ENCODE measurements at places on chromosomes 13 and 19.

- no peak for DNase-seq
These were observed 36.0 kb upstream of the LAMP1 start for GRCh38 chr13:113260996-113261395.

- DNase-seq = no peak
These were observed 340.9 kb downstream of the LIG4 start for GRCh38 chr13:107874456-107874855.

DNA sequence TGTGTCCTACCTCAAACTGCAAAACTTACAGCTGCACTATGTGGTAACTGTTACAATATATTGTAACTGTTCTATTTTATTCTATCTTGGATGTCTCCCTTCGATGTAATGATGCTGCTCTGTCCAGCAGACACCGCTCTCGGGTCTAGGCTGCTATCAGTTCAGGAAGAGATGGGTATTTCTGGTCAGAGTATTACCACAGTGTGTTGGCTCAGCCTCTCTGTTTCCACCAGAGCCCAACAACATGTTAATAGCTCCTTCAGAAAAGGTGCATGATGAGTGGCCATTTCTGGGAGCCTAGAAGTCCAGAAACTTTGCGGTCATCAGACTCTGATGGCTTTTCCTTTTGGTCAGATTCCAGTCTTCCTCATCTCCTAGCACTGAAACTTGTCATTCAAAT, 35.9 kb upstream of the IGFL1 start:
- no peak for DNase-seq

DNA sequence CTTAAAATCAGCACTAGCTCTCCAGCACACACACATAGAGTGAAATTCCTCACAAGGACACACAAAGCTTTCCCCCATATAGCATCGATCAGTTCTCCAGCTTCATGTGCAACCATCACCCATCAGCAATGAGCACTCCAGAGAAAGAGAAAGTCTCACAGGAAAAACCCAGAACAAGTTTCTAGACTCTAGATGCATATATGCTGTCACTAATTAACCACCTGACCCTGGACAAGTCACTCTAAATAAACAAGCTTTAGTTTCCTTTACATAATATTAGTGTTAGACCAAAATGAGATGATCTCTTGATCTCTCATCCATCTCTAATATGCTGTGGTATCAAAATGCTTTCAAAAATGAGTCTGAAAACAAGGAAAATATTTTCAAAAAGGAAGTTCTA, 81.2 kb downstream of the TBC1D4 start:
- DNase-seq = no peak

DNA sequence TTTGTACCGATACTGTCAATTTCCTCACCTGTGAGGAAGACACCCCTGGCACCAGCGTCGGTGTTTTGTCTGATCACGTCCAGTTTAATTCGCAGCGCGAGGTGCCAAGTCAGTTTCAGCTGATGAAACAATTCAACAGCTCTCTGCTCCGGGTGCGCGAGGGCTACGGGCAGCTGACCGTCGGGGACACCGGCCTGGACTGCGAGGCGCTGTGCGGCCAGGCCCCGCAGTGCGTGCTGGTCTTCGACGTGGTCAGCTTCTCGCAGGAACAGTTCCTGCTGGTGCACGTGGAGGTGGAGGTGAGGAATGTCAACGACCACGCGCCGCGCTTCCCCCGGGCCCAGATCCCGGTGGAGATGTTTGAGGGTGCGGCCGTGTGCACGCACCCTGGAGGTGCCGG, 171.5 kb downstream of the OLFM4 start:
- no peak for DNase-seq

DNA sequence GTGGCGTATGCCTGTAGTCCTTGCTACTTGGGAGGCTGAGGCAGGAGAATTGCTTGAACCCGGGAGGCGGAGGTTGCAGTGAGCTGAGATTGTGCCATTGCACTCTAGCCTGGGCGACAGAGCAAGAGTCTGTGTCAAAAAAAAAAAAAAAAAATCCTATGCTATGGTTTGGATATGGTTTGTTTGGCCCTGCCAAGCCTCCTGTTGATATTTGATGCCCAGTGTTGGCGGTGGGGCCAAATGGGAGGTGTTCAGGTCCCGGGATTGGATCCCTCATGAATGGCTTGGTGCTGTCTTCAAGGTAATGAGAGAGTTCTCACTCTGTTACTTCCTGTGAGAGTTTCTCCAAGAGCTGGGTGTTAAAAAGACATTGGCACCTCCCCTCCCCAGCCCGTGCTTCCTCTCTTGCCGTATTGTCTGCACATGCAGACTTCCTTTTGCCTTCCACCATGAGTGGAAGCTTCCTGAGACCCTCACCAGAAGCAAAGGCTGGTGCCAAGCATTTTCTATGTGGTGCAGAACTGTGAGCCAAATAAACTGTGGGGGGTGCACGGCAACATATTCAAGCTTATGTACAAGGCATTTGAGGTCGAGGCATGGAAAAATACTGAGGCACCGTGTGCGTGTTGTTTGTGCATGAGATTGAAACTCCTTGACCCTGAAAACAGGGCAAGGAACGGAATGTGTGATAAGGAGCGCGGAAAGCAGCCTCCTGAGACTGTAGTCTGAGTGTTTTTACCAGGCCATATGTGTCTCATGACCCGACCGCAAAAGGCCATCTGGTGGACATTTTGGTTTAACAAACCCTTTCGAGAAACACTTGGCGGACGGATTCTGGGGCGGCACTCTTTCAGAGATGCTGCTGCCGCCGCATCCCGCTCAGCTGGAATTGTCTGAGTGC, 7.3 kb downstream of the SIGLEC9 start:
- peak; percentile 76 for DNase-seq

GRCh38 chr13:95447814-95448213, 104.7 kb upstream of the CLDN10 start:
- DNase-seq = no peak

- DNase-seq = no peak
These were observed 7.7 kb downstream of the AKAP8 start for GRCh38 chr19:15371786-15372380.

- DNase-seq = no peak
These were observed 572.0 kb downstream of the IRS2 start for GRCh38 chr13:109214393-109214792.

- no peak for DNase-seq
These were observed 8.9 kb downstream of the RTBDN start for GRCh38 chr19:12825254-12826131.

DNA sequence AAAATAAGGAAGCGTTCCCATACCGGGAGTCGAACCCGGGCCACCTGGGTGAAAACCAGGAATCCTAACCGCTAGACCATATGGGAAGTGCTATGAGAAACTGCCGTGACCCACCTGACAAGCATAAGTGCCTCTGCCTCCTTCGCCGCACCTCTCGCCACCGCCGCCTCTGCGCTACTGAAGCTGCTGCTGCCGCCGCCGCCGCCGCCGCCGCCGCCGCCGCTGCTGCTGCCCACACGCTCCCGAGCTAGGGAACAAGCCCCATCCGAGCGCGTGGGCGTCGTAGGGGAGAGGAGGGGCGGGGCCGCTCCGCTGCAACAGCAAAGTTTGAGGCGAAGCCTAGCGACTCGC, 610 bp upstream of the WBP4 start:
- DNase-seq = no peak

- no peak for DNase-seq
These were observed 169.9 kb downstream of the STK24 start for GRCh38 chr13:98406971-98407370.

GRCh38 chr19:746208-746819, 4.6 kb upstream of the MISP start:
- no peak for DNase-seq

GRCh38 chr13:44088411-44088810, 208.7 kb downstream of the LACC1 start:
- no peak for DNase-seq

DNA sequence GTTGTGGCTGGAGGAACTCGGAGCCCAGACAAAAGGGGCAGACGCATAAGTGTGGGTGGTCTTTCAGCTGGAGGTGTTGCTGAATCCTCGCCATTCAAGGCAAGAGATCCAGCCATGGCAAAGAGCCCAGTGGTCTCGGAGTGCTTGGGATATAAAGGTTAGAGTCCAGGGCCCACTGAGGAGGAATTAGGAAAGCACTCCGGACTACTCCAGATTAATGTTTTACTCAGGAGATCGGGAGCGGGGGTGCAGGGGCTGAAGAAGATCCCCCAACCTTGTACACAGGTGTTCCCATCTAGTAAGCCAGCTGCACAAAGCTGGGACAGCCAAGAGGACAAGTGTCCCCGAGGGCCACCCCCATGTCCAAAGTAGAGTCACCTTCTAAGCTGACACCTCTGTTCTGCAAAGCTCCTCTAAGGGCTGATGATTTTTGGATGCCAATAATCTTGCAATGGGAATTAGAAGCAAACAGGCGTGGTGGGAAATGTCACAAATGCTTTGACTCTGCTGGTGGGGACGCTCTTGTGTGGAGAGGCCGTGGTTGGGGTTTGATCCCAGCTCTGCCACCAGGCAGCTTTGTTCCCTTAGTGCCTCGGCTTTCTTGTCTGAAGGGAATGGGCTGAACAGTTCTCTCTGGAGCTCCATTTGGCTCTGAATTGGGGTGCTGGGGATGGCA, 194.3 kb upstream of the SOX1 start:
- no peak for DNase-seq

DNA sequence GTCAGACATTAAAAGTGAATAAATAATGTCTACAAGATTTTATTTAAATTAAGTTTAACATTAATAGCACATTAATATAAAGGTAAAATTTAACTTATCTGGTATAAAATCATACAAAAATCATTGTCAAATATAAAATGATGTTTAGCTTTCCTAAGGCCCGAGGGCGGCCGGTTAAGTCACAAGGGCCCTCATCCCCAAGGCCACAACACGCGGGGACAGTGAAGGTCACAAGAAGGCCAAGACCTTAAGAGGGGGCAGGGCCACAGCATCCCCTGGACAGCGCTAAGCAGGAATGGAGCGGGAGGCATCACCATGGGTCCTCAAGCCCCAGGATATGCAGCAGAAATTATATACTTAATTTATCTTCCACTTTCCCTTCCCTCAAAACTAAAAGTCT, 62.7 kb upstream of the ZNF85 start:
- DNase-seq = no peak

- no peak for DNase-seq
These were observed 24.6 kb downstream of the ZMYM5 start for GRCh38 chr13:19838865-19839275.

DNA sequence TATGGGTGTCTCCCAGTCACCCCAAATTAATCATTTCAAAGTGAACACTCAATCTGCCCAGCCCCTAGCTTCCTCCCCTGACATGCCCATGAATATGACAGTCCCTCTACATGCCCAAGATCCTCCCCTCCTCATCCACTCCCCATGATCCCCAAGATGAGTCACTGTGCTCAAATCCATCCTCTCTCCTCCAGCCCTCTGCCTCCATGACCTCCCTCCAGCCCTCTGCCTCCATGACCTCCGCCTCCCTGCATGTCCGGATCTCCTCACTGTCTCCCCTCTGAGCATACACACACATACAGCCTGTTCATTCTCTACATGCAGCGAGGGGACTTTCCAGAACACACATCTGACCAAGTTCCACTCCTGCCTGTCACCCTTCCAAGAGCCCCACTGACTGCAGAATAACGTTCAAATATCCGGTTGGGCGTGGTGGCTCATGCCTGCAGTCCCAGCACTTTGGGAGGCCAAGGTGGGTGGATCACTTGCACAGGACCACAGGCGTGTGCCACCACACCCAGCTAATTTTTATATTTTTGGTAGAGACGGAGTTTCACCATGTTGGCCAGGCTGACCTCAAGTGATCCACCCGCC, 18.4 kb upstream of the FEM1A start:
- DNase-seq = no peak

DNA sequence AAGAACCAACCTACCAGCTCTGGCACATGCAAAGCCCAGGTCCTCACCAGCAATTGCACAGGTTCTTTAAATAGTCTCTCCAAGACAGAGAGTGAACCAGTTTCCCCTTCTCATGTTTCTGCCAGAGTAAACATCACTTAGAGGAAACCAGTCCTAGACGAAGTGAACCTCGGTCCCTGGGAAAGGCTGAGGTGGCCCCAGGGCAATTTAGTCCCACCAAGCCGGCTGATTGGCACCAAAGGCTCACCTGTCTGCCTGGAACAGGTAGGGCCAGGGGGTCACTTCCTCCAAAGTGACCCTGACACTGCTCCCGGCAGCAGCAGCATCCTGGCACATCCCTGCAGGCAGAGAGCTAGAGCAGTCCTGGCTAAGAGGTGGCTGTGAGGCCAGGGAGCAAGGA, 122.9 kb upstream of the ZNF507 start:
- DNase-seq = no peak

GRCh38 chr19:732148-733069, 18.5 kb upstream of the MISP start:
- DNase-seq = peak; percentile 26

DNA sequence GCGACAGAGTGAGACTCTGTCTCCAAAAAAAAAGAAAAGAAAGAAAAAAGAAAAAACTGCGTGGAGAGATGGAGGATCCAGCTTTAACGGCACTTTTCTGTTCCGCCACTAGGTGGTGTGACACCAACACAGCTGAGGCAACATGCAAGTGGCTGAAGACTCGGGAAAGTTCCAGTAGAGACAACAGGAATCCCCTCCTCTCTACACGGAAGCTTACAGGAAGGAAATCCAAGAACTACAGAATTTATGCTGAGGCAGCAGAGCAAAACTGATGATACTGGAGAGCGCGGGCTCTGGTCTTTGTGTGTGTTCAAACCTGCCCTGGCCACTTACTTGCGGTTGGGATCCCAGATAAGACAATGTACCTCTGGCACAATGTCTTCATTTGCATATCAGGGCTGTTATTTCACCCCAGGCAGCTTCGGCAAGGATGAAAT, 9.9 kb downstream of the RANBP3 start:
- peak; percentile 39 for DNase-seq

DNA sequence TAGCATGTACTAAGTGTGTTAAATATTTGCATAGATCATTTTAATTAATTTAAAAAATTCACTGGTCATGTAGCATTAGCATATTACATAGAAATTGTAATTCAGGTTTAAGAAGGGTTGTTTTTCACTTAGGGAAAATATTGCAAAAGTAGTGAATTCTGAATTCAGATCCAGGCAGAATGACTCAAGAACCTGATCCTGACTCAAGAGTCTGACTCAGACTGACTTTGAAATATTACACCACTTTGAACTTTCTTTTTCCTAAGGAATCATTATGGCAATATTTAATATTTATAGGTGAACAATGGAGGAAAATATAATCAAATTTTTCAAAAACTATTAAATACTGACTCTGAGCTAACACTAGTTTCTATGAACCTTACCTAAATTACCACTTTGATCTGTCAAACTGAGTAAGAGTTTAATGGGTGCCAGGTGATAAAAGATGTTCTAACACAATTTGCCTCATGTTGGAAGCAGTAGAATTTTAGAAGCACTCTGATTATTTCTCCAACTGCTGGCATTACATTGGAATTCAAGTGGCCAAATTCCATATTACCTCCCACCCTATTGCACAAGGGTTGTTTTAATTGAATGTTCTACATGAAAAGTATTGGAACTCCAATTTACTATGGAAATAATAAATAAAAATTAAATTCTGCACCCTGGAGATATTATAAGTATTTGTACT, 261.6 kb downstream of the SLITRK1 start:
- DNase-seq = no peak

- no peak for DNase-seq
These were observed 1.3 kb upstream of the C3 start for GRCh38 chr19:6721773-6722172.
